Progenitor cell of endocrine pancreas (in vitro differentiated cells): ENCODE measurements at places on chromosomes 1 and 21.

DNA sequence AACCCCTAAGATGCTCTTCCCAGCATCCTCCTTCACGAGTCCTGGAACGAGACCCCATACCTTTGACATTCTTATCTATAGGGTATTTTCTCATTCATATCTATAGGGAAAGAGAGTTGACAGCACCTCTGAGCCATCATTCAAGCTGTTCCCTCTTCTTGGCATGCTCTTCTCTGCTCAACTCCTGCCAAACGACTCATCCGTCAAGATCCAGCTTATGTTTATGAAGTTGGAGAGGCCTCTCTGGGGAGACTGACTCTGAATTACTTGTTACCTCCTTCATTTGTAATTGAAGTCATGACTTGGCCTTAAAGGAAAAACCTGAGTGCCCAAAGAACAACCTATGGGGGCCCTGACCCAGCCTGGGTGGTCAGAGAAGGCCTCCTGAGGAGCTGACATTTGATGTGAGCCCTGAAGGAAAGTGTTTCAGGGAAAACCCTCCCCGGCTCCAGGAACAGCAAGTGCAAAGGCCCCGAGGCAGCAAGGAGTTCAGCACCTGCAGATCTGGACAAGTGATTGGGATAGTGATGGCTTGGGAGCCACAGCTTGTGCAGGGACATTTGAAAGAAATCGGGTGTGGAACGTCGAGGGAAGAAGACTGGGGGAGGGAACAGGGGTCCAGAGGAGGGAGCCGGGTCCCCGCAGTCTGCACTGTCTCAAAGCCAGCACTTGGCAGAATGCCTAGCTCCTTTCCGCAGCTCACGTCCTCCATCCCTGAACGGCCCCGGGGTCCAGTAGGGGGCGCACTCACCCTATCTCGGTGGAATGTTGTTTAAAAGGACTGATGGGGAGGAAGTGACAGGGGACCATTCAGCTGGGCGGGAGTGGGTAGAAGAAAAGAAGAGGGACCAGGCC is 14.0 kb upstream of the CDA start:
- no peaks in the 10 kb centered on the region for H3K36me3 ChIP-seq
- no peak overlapping the region for H3K27ac ChIP-seq
- no peak overlapping the region for H3K4me3 ChIP-seq
- DNase-seq: peak; percentile 51
- peaks cover 38% of the 10 kb centered on the region for H3K27me3 ChIP-seq

- DNase-seq: no peak
- no peak overlapping the region for H3K4me3 ChIP-seq
- no peak overlapping the region for H3K27ac ChIP-seq
- no peaks in the 10 kb centered on the region for H3K4me1 ChIP-seq
- H3K27me3 ChIP-seq: no peaks in the 10 kb centered on the region
These were observed 360.2 kb downstream of the HHIPL2 start for GRCh38 chr1:222187566-222188332.

- no peaks in the 10 kb centered on the region for H3K27me3 ChIP-seq
- no peaks in the 10 kb centered on the region for H3K4me1 ChIP-seq
- H3K36me3 ChIP-seq: no peaks in the 10 kb centered on the region
- no peak for DNase-seq
These were observed 137.6 kb upstream of the USP24 start for GRCh38 chr1:55352811-55353180.

DNA sequence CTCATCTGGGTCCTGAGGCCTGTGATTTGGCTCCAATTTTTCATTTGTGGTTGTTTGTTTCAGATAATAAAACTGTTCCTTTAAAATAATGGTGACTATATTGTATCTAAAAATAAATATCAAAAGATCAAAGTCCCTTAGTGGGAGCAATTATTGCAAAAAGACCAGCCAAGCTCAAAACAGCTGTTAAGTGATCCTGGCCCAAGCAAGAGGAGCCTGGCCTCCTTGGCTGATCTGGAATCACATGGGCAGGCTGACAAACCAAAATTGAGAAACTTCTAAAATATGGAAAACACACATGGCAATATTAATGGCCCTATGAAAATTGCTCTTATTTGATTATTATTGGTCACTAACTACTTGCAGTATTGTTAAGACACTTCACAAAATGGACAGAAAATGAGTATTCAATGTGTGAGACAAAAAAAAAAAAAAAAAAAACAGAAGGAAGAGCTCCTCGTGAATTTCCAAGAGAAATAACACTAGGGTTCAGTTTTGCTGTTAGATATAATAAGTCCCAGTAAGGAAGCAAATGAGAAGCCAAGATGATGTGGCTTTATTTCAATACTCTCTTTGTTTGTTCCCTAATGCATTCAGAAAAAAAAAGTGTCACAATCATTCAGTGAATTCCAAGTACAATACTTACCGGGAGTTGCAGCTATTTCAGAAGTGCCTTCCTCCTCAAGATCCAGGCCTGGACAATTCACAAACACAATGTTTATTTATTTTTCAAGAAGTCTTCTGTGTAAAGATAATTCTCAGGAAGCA is 105.1 kb downstream of the SEC16B start:
- H3K27ac ChIP-seq: no peak overlapping the region
- no peaks in the 10 kb centered on the region for H3K36me3 ChIP-seq
- H3K27me3 ChIP-seq: peaks cover 19% of the 10 kb centered on the region
- peaks cover 1% of the 10 kb centered on the region for H3K4me1 ChIP-seq
- no peak overlapping the region for H3K4me3 ChIP-seq
- no peak for DNase-seq

DNA sequence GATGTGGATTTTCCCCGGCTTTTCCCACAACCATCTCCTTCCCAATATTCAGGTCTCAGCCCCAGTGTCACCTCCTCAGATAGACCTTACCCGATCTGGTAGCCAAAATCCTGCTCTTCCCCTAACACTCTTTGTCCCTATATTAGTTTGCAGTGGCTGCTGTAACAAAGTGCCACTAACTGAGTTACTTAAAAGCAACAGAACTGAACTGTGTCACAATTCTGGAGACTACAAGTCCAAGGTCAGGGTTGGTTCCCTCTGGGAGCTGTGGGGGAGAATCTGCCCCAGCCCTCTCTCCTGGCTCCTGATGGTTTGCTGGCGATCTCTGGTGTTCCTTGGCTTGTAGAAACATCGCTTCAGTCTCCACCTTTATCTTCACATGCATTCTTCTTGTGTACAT is 64.0 kb downstream of the NENF start:
- H3K36me3 ChIP-seq: no peaks in the 10 kb centered on the region
- peaks cover 29% of the 10 kb centered on the region for H3K4me1 ChIP-seq
- no peak for DNase-seq
- no peak overlapping the region for H3K27ac ChIP-seq

- peak; percentile 87 for DNase-seq
These were observed at the start of gene CHRNB2 for GRCh38 chr1:154567386-154568156. Gene CHRNB2 (plus strand): TSS chr1:154567778. CDS start chr1:154568045, 267 bp downstream.

- no peaks in the 10 kb centered on the region for H3K36me3 ChIP-seq
- H3K27me3 ChIP-seq: no peaks in the 10 kb centered on the region
- H3K4me1 ChIP-seq: peaks cover 2% of the 10 kb centered on the region
- no peak overlapping the region for H3K27ac ChIP-seq
- no peak for DNase-seq
These were observed 31.0 kb upstream of the PHGDH start for GRCh38 chr1:119680723-119681122.
